Stimulated activated CD8-positive, alpha-beta memory T cell treated with anti-CD3 and anti-CD28 coated beads, Interleukin-7, amount 100 ng/mL, for 4 hours (primary cell): ENCODE measurements at places on chromosomes 16 and 17.

GRCh38 chr16:24973809-24974461, 41.2 kb downstream of the ARHGAP17 start:
- no peak for DNase-seq

DNA sequence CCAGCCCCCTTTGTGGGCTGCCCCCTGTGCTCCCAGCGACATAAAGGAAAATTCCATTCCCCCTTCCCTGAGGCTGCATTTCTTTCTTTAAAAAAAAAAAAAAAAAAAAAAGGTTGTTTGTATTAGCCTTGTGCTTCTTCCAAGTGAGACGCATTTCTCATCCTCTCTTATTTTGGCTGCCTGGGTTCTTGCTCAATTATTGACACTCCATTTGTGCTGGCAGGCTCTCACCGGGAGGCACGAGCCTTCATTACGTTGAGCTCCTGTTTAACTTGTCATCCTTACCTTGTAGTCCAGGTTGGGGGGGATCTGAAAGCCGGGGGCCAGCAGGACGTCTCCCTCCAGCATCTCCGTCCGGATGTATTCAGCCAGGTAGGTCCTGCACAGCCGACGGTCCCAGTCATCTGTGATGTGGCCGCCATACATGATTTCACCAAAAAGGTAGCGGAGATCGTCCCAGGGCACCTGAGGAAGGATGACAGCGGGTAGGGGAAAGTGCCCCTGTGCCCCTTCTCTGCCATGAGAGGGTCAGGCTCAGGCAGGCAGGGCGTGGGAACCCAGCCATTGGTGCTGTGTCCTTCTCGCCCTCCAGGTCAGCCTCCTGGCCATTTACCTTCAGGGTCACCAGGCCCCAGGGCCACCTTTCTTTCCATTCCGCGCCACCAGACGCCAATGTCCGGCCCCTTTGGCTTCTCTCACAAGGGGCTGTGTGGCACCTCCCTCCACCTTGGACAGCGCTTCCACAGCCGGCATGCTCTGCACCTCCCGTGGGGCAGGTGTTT, 50.6 kb downstream of the PGS1 start:
- no peak for DNase-seq

DNA sequence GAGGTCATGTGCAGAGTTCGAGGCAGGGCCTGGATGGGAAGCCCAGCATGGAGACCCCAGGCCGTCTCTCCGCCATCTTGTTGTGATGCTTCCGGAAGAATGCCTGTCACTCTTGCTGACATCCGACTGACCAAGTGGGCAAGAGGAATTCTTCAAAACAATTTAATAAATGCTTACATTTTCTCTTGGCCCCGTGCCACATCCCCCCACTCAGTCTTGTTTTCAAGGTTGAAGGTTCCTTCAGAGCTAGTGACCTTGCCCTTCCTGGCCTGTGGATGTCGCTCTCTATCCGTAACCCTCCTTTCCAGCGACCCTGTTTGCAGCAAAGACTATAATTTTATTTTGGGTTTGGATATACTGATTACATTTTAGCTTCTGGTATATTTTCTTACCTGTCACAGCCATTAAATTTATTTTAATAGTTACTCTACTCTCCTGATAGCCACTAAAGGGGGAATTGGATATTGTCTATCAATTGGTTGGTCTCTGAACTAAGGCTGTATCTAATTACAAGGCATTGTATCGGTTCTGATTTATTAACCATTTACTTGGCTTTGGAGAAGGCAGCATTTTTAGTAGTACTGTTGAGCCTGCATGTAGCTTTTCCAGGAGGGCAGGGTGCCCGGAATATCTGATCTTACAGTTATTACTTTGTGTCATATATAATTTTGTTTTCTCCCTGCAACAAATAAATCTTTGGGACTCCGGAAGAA, 264.5 kb downstream of the WWOX start:
- DNase-seq, result no peak

- no peak for DNase-seq
These were observed 8.3 kb upstream of the GUCY2D start for GRCh38 chr17:7993972-7994589.
